BE2C (cell line): ENCODE measurements at places on chromosomes 2 and 18.

DNA sequence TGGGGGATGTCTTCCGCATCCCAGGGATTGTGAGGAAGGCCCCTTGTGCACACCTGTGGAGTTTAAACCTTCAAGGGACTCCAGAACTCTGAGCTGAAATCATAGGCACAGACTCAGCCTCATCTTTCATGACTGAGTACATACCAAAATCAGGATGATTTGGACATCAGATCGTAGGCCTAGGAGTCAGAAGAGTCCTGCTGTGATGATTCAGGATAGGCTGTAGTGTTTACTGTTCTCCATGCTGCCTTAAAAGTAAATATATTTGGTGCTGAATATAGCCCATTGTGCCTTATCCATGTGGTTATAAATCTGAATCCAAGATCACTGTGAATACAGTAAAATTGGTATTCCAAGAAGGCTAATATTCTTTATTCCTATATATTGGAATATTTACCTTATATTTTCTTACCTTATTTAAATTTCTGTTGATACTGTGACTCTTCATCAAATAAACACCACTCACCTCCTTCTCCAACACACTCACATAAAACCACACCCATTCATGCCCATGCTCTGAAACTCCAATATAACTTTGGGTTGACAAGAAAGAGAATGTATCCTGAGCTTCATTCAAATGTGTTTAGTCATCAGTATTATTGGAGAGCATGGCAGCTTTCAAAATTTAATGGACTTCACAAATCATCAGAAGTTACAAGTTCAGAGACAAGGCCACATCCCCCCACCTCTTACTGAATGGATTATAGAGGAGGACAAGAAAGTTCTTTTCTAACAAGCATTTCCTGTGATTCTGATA is 561.4 kb upstream of the LINC00305 start:
- no peak for DNase-seq

DNA sequence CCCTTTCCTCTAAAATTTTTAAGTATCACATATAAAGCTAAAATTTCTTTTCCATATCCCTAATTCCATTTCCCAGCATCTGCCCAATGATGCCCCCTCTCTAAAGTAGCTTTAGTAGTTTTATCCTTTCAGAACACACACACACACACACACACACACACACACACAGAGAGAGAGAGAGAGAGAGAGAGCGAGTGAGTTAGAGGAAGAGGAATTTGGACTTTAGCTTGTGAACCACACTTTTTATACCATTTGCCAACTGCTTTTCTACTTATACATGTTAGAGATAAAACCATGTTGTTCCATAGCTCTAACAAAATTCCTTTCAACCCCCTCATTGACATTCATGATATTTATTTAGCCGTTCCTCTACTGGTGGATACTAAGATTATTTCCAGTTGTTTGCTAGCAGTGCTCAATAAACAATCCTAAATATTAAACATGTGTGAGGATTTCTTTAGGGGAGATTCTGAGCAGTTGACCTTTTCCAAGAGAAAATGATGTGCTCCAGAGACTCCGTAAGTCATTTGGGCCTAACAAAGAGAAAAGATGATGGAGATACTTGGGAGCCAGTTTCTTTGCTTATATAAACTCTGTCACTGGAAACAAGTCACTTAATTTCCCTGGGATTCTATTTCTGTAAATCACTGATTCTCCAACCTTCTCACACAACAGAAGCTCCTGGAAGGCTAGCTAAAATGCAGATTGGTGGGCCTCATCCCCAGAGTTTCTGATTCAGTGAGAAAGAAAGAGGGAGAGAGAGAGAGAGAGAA is 229.7 kb upstream of the SP5 start:
- DNase-seq, result no peak

DNA sequence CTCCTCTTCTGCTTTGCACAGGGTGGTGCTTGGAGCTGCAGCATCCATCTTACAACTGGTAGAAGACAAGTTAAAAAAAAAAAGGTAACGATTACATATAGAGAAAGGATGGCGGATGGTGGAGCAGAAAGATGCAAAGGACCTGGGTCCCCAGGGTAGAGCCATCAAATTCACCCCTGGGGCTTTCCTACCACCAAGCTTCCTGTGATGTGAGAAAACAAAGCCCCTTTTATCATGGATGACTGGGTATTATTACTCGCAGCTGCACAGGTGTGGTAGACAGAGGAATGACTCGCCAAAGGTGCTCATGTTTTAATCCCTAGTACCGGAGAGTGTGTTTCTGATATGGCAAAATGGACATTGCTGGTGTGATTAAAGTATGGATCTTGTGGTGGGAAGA is 1.3 kb upstream of the ACOXL start:
- DNase-seq, result no peak

- DNase-seq, result no peak
Observed at GRCh38 chr2:220949466-220949865, 622.6 kb downstream of the EPHA4 start.

- no peak for DNase-seq
Observed at GRCh38 chr2:229414631-229415030, 143.5 kb upstream of the PID1 start.
